ENCODE measurements at places on chromosomes 5 and 9.
A peak's percentile ranks its signal among the peaks of the same experiment; 100 is the strongest.

- DNase-seq, result peak; percentile 64
Observed at GRCh38 chr5:56950626-56951125, 1.2 kb downstream of the MIER3 start.

- DNase-seq, result no peak
Observed at GRCh38 chr5:13985731-13986418, 41.4 kb upstream of the DNAH5 start.

- peak; percentile 18 for DNase-seq
Observed at GRCh38 chr9:75452512-75452911, 364.2 kb downstream of the OSTF1 start.

DNA sequence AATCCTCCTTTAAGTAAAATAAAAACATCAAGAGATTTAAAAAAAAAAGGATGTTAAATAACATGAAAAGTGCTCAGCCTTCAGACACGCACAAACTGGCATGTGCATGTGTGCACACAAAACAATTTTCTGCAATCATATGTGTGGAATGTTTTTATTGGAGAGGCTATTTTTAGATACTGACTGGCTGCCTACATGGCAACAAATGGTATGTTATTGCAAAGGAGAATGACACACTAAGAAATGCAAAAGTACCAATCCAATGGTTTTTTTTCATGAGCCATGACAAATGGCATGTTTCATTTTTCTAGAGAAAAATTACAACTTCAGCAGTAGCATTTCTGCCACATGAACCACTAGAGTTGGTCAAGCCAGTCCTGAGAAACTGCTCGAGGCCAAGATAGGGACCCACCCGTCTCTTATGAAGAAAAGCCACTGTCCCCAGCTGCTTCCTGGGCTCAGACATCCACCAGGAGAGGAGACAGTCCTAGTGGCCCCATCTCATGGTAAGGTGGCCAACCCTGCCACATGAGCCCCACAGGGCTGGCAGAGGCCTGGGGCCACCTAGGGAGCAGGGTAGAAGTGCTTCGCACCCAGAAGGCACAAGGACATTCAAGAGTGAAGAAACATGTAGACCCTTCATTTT is 116.4 kb downstream of the MYO10 start:
- no peak for DNase-seq

DNA sequence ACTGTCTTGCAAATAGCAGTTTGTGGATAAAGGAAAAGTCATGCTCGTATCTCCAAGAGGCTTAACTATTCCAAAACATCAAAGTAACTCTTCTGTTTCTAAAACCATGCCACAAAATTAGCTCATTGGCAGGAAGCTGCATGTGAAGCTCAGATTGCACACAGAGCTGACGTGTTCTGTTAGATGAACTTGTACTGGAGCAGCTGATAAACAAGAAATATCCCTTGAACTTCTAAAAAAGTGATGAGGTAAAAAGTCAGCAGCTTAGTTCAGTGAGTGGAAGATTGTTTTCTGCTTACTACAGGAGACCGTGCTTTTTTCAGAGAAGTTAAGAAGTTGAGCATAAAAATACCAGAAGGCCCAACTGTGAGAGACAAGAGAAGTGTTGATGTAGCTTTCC is 113.2 kb downstream of the SLC12A2 start:
- DNase-seq, result no peak

- no peak for DNase-seq
Observed at GRCh38 chr5:169906745-169907649, 73.3 kb downstream of the INSYN2B start.

Measured in Ammon's horn (tissue), 1 donor.